ENCODE measurements at places on chromosomes 3 and 15.

- DNase-seq, result no peak
Measured at GRCh38 chr3:29614954-29615353, 334.1 kb downstream of the RBMS3 start.

DNA sequence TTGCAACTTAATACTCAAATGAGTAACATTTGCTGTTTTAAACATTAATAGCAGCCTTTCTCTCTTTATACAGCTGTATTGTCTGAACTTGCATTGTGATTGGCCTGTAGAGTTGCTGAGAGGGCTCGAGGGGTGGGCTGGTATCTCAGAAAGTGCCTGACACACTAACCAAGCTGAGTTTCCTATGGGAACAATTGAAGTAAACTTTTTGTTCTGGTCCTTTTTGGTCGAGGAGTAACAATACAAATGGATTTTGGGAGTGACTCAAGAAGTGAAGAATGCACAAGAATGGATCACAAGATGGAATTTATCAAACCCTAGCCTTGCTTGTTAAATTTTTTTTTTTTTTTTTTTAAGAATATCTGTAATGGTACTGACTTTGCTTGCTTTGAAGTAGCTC lies 40.3 kb downstream of the CTNNB1 start:
- no peak for DNase-seq

GRCh38 chr15:84603630-84604379 lies 3.0 kb downstream of the ZSCAN2 start:
- DNase-seq, result no peak

- no peak for DNase-seq
Measured at GRCh38 chr15:28997791-28998190, 112.0 kb downstream of the APBA2 start.

DNA sequence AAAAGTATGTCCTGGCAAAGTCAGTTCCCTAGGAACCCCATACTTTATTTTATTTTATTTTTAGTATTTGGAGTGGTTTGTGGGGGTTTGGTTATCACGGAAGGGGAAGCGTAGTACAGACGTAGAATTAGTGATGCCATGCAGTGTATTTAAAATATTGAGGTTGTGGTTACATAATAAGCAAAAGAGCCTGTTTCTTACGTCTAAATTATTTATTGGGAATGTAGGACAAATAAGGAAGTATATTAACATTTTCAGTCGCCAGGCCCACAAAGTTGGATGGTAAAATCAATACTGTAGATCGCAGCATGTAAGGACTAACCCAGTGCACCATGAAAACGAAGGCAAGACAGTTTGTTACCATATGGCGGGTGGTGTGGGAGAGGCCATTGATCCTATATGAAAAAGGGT lies 558 bp downstream of the DTWD1 start:
- DNase-seq, result no peak

DNA sequence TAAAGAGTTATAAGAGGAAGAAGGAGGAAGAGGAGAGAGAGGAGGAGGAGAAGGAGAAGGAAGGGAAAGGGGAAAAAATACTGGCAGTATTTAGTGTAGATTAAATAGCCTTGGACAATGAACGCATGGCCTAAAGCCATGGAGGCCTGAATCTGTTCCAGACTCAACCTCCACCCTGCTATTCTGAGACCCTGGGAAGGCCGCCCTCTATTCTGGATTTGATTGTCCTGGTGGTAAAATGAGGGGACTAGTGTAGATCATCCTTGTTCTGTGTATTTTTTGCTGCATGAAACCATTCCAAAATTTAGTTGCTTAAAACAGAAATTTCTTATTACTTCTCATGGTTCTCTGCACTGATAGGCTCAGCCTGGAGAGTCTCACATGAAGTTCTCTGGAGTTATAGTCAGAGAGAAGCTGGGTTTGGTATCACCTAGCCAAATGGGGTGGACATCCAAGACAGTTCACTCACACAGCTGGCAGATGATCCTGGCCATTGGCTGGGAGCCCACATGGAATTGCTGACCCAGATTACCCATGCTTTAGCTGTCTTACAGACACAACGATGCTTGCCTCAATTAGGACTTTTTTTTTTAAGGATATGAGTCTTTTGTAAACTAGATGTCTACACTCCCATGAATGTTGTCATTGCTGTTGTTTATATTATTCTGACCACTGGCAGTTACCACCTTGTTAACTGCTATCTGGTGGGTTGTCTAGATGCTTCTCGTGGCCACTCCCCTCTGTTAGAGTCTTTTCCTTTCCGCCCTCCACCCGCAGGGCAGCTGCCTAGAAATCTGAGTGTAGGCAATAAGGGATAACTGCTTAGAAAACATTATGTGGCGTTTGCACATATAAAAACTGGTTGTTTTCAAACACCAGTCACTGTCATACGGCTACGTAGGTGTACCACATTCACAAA lies 149.9 kb downstream of the SST start:
- DNase-seq, result no peak

DNA sequence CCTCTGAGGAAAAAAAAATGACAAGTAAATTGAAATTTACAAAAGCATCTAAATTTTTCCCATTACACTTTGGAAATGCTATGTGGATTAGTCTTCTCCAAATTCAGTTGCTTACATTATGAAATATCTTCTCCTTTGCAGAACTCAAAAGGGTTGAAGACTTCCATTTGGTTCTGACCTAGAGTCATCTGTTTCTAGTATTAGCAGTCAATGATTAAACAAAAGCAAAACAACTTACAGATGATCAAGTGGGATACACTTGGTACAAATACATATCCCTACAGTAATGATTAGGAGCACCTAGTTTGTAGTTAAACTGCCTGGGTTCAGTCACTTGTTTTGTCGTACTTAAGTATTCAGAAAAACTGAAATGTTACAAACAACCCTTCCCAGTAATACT lies 136.2 kb downstream of the MBNL1 start:
- DNase-seq, result no peak

- DNase-seq, result no peak
Measured at GRCh38 chr3:8891774-8892173, 71.5 kb downstream of the RAD18 start.

DNA sequence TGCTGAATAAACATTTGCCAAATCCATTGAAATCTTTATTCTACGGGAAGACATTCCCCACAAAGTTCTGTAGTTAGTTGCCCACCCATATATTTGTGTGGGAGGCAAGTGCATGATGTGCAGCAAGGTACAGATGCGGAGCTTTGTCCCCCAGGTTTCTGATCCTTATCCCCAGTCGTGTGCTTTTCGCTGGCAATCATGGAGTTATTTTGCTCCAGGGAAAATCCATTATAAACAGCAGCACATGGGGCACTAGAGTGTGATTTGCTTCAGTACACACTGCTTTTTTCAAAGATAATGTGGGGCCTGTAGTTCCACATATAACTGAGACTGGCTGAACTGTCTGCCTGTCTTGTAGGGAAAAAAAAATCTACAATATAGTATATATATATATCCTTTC lies 132.1 kb downstream of the FEZF2 start:
- no peak for DNase-seq

DNA sequence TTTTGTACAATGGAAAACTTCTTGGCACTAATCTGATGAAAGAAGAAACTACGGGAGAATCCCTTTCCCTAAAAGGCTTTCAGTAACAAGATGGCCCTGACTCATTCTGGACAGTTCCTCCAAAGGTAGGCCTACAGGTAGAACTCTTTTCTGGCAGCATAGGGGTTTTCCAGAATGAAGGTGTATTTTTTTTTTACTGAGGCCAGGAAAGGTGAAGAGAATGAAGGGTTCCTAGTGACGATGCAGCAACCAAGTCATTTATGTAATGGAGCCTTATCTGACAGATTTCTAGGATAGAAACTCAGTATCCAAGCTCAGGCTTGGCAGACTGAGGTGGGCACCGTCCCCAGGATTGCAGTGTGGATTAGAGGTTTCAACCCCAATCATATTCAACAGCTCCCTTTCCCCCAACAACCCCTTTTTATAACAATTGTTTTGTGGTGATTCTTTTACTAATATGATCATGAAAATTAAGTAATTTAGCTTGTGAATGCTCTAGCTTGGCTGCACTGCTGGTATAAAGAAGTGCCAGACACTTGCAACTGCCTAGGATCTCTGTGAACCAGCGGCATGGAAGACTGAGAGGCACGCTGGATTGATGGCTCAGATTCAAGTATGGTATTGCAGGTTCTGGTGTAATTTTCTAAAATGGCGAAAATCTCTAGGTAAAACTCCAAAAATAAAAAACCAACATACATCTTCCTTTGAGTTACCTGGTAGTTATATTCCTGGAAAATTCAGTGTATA lies 8.7 kb upstream of the TRIM69 start:
- no peak for DNase-seq

DNA sequence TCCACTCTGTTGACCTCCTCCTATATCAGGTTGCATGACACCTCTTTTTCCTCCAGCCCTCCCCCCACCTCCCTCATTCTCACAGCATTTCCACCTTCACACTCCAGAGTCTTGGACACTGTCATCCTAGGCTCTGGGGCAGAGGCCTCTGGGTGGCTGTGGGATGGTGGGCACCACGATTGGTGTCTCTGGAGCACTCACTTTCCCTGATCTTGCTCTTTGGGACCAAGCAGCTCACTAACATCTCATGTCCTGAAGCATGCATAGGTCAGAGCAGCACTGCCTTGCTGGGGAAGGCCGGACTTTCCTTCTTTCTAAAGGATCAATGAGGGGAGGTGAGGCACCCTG lies 14.9 kb downstream of the ZBTB47 start:
- DNase-seq, result no peak

DNA sequence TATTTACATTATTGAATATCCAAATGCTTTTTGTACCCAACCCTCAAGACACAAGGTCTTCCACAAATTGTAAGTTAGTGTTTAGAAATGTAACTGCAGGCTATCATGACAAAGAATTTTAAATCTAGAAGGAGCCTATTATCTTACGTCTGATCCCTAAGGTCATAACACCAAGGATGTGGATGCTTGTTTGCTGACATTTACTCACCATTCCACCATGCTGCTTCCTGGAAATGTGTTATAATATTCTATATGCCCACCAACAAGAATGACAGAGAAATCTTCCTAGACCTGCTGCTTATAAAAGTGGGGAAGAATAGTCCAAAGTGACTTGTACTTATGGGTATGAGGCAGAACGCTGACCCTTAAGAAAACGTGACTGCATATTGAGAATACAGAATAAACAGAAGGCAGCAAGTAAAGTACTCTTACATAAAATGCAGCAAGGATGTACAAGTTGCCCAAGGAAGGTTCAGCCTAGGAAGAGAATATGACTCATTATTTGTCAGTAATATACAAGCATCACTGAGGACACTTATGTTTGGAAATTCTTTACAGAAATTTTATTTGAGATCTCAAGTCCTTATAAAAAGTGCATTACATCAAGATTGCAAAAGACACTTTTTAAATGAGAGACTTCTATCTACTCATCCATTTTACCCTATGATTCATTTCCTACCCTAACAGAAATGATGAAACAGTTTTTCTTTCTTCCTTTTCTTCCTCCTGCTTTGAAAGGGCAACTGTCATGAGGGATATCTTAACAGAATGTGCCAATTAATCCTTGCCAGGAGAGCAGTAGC lies 59.6 kb downstream of the ESYT3 start:
- DNase-seq, result no peak

- no peak for DNase-seq
Measured at GRCh38 chr3:66178206-66178605, 42.6 kb upstream of the SLC25A26 start.

DNA sequence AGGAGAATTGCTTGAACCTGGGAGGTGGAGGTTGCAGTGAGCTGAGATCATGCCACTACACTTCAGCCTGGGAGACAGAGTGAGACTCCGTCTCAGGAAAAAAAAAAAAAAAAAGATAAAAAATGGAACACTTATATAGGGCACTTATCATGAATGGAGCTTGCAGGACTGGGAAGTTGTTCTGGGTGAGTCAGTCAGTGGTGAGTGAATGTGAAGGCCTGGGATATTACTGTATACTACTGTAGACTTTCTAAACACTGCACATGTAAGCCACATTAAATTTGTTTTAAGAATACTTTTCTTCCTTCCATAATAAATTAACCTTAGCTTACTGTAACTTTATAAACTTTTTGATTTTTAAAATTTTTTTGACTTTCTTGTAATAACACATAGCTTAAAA lies 59.8 kb downstream of the SFMBT1 start:
- DNase-seq, result no peak

- DNase-seq, result no peak
Measured at GRCh38 chr15:64038878-64039610, 7.2 kb downstream of the DAPK2 start.

Measured in activated naive CD8-positive, alpha-beta T cell treated with anti-CD3 and anti-CD28 coated beads for 36 hours (primary cell).